Activated naive CD8-positive, alpha-beta T cell treated with anti-CD3 and anti-CD28 coated beads, Interleukin-2, amount 50 U/mL, for 16 hours (primary cell): ENCODE measurements at places on chromosomes 2 and 18.

- DNase-seq, result no peak
Observed at GRCh38 chr18:54718408-54718773, 109.9 kb upstream of the RAB27B start.

DNA sequence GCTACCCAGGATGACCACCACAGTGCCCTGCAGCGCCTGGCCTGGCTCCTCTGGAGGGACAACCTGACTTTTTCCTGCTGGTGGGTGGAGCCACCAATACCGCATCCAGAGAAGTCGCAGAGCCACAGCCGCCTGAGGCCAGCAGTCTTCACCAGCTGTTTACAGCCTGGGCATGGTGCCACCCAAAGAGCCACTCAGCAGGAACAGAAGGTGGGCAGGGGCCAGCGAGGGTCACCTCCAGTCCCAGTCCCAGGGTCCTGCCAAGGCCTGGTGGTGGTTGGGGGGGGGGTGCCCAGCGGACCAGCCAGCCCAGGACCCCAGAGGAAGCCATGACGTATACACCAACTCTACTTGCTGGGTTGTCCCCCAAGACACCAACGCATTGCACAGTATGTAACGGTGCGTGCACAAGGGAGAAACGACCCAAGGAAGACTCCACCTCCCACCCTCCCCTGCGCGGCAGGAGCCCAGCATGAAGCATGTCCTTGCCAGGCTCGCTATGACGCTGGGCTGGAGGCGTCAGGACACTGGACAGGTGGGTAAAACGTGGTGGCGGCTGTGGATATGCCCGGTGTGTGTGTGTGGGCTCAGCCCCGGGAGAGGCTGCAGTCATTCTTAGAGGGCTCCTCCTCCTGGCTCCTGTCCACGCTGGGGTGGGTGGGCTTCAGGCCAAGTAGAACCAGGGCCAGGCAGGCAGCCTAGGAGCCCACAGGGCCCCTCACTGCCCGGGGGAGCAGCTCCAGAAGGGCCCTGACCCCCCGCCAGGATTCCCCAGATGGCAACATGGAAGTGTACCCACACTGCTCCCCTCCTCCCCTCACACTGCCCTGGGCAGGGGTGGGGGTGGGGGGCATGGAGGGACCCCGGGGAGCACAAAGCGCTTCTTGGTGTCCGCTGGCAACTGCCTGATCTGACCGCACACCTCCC is 49.3 kb downstream of the HS6ST1 start:
- no peak for DNase-seq

DNA sequence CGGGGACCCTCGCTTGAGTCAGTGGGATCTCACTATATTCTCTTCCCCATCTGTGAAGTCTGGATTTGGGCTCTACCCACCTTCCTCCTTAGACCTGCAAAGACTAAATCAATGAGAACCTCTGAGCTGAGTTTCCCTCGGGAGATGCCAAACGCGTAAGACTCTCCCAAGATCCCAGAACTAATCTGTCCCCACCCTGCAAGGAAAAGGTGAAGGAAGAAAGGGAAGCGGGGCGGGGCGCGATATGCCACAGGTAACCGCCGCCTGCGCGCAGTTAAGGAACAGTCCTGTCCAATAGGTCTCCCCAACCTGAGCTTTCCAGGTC is 780 bp downstream of the SRD5A2 start:
- DNase-seq, result no peak

- DNase-seq, result no peak
Observed at GRCh38 chr2:10382354-10383061, 65.6 kb downstream of the ODC1 start.

GRCh38 chr2:224178056-224178455 is 139.0 kb upstream of the SERPINE2 start:
- DNase-seq, result no peak

DNA sequence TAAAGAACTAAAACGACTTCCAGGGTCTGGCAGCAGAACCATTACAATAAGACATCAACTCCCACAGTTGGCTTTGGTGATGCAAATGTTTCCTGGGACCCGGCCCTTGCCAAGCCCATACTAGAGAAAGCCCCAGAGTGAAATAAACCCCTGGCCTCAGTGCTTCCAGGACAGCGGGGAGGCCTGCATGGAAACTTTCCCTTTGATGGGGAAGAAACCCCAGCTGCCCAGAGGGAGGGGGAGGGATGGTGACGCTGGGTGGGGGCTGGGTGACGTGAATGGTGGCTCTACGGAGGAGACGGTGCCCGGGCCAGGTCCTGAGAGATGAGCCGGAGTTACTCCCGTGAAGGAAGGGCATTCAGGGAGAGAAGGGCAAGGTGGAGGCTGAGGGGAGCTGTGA is 27.5 kb downstream of the INHBB start:
- DNase-seq, result no peak

- no peak for DNase-seq
Observed at GRCh38 chr18:24051031-24051947, 36.7 kb downstream of the TTC39C start.

GRCh38 chr18:73791081-73791480 is 356.6 kb downstream of the FBXO15 start:
- DNase-seq, result no peak

DNA sequence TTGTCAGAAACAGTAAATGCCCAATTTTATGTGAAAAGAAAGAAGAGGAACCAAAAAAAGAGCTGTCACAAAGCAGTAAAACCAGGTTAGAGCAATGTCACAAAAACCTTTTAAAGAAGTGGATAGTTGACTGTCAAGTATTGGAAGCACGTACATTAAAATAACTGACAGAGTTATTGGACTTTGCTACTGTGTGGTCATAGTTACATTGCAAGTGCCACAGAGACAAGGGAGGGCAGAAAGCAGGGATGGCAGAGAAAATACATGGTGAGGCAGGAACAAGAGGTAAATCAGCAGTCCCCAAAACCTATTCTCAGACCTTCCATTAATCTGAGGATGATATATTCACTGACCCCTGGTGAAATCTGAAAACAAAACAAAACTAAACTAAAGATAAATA is 116.3 kb downstream of the LRP1B start:
- DNase-seq, result no peak

DNA sequence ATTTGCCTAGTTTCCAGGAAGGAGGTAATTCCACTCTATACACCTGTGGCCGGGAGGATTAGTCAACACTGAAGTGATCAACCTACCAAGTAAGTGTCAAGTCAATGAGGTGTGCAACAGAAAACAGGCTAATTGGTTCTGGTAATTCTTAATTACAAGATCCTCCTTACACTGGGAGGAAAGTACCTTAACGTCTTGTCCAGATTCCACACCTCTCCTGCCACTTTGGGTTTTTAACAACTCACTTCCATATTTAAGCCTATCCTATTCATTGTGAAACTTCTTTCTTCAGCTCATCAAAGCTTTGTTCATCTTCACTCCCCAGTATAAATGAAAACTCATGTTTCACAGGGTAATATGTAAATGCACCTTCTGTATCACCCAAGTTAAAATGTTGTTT is 22.0 kb upstream of the MAP4K4 start:
- no peak for DNase-seq

GRCh38 chr2:239263669-239264491 is 136.9 kb downstream of the HDAC4 start:
- no peak for DNase-seq

DNA sequence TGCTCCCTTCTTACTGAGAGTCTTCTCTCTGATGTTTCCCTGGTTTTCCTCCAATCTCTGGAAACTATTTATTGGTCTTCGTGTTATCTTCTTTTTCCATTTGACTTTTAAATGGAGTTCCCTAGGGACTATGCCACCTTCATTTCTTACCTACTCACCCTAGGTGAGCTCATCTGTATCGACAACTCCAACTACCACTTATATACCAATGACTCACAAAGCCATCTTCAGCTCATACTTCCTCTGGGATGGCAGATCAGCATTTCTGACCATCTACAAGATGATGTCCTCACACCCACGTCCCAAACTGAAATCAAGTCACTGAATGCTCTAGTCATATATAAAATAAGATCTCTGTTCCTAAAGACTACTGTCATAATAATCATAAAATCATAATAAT is 40.6 kb downstream of the CFAP210 start:
- no peak for DNase-seq
